ENCODE measurements at places on chromosomes 16 and 17.
A peak's percentile ranks its signal among the peaks of the same experiment; 100 is the strongest.

DNA sequence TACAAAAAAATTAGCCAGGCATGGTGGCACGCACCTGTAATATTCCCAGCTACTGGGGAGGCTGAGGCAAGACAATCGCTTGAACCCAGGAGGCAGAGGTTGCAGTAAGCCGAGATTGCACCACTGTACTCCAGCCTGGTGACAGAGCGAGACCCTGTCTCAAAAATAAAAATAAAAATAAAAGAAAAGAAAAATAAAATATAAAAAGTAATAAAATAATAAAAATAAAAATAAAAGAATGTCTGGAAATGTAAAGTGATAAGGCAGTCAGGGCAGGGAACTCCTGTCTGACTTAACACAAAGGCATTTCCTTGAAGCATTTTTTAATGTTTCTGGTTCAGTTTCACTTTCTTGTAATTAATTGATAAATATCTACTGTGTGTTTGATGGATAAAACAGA is 34.7 kb upstream of the DNAJA2 start:
- DNase-seq = no peak

GRCh38 chr17:17125136-17126084 is 80.7 kb downstream of the PLD6 start:
- no peak for DNase-seq

DNA sequence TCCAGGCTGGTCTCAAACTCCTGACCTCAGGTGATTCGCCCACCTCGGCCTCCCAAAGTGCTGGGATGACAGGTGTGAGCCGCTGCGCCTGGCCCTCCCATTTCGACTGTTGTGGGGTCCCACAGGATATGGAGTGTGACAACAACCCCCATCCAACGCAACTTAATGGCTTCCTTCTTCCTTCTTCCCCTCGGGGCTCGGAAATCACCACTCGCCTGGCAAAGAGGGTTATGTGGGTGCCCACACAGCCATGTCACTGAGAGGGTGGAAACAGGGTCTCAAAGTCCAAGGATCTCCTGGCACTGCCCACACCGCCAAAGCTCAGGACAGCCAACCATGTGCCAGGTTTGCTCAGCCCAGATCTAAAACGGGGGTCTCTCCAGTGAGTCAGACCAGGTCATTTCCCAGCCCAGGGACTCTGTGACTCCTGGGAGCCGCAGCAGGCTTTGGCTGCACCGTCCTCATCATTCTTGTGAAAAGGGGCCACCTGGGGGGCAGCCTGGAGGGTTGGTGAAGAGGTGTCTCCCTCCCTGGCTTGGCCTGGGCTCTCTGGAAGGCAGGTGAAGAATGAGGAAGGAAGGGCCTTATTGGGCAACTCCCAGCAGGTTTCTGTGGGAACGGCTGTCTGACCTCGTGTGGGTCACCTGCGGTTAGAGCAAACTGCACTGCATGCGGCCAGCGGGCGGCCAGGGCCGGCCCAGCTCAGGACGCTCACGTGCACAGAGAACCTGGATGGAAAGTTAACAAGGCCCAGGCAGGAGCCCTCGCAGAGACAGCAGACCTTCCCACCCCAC is 25.3 kb upstream of the LITAF start:
- no peak for DNase-seq

GRCh38 chr16:69880640-69881133 is 70.4 kb upstream of the CLEC18A start:
- DNase-seq = no peak

GRCh38 chr17:41967141-41967920 is 736 bp downstream of the CNP start:
- peak; percentile 14 for DNase-seq

- DNase-seq = no peak
Measured at GRCh38 chr17:29514792-29515191, 52.0 kb downstream of the ABHD15 start.

GRCh38 chr17:59838052-59838916 is 54.5 kb downstream of the TUBD1 start:
- DNase-seq = no peak

DNA sequence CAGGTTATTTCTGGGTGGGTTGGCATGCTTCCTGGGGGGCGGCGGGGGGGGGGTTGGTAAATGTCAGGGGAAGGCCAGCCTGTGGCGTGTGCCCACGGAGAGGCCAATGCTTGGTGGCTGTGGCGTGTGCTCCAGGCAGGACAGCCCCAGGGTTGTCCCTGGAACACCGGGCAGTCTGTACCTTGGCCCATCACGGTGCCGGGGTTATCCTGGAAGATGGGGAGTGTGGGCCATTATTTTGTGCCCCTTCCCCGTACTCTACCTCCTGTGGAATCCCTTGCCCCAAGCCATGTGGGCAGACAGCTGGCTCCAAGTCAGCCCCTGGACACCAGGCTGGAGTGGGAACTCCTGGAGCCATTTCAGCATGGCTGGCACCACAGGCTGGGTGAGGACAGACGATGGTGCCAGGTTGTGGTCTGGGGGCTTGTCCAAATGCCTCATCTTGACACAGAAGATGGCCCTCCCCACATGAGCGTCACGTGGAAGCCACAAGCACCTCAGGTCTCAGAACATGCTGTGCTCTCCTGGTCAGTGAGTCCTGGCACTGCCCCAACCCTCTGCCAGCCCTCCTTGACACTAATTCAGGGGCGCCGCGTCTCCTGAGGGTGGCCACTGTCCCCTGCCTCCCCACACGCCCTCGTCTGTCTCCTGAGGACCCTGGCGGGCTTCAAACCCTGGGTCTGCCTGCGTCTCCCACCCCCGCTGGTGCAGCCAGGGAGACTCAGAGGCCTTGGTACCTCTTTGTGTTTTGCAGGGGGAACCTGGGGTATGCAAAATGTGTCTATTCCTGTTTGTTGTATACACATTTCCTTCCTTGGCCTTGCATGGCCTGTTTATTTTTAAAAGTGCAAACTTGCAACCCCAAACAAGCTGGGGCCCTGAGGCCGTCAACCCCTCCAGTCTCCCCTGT is 4.3 kb downstream of the SLC16A3 start:
- no peak for DNase-seq

DNA sequence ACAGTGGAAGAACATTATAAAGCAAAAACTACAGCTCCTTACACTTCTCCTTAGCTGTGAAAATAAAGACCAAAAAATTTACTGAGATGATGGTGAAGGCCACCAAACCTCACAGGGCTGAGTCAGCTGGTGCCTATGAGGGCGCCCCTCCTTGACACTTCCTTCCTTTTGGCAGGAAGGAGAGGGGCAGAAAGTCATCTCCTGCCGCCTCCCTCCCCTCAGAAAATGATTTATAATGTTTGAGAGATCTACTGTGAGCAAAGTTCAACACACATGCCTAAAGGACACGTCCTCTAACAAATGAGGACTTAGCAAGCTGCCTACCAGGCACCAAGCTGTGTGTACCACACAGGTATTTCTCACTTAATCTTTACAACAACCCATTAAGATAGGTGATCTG is 245.7 kb downstream of the PRKCA start:
- no peak for DNase-seq

GRCh38 chr17:72710834-72711233 is 381.7 kb downstream of the SLC39A11 start:
- DNase-seq = no peak

DNA sequence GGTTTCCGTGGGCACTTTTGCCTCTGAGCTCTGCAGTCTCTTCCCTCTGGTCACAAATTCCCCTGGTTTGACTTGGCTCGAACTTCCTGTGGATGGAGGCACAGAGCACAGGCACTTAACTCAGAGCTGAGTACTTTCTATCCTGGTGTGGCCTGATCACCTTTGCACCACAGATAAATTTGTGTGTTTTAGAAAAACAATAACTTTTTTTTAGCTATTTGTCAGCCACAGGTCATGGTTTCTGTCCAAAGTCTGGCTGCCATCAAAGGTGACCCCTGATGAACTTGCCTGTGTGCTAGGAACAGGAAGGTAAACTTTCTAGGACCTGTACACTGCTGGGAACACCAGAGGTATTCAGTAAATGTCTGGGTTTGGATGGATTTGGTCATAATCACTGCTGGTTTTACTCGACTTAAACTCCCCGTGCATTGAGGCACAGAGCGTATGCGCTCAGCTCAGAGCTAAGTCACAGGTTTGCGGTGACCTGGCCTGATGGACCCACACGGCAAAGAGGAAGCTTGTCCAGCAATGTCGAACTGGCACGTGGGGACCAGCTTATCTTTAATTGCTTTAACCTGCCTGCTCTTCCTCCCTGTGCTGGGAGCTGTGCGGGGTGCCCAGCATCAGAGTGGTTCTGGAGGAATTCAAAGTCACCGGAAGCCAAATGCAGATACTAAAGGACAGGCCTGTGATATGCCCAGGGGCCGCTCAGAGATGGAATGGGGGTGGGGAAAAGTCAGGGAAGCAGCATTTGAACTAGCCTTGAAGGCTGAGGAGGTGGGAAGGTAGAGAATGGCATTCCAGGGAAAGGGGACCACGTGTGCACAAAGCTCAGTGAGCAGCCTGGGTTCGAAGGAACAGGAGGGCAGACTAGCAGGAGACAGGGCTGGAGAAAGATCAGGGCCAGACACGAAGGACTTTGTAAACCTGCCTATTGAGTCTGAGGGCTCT is 12.9 kb downstream of the SLC13A5 start:
- no peak for DNase-seq
